ENCODE measurements at places on chromosomes 2 and 18. TPM values are rescaled to one million over a fixed set of nuclear protein-coding genes. Genes with fewer than 3 reads are reported as not detected.

Gene MARCO
- 0.18 TPM for polyA plus RNA-seq

Gene TUBA4B
- polyA plus RNA-seq, result not detected

DNA sequence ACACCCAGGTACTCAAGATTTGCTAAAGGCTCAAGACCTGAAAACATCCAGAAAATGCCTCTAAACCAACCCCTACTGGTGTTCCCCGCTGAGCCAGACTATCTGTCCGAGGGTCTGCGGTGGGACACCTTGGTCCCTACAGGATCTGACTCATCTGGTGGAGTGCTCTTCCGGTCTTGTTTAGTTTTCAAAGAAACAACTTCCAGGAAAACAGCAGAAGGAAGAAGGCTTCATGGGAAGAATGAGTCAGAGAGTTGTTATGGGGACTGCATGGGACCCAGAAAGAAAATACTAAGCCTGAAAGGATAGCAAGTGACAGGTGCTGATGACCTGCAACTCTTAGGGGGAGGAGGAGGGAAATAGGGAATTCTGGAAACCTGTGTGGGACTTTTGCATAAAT lies 41.3 kb downstream of the ZFP36L2 start:
- DNase-seq, result no peak

GRCh38 chr2:60295636-60295962 lies 257.9 kb downstream of the BCL11A start:
- no peak for DNase-seq

- no peak for DNase-seq
These were observed 6.8 kb downstream of the FHL2 start for GRCh38 chr2:105391763-105392662.

- DNase-seq, result no peak
These were observed 41.7 kb upstream of the SLC3A1 start for GRCh38 chr2:44233450-44234128.

GRCh38 chr2:232229911-232230310 lies 148.6 kb upstream of the ALPP start:
- no peak for DNase-seq
